Femur (tissue), 1 donor: ENCODE measurements at places on chromosomes 1 and 21.

GRCh38 chr1:20742671-20743070 is 10.2 kb upstream of the SH2D5 start:
- no peak for DNase-seq

DNA sequence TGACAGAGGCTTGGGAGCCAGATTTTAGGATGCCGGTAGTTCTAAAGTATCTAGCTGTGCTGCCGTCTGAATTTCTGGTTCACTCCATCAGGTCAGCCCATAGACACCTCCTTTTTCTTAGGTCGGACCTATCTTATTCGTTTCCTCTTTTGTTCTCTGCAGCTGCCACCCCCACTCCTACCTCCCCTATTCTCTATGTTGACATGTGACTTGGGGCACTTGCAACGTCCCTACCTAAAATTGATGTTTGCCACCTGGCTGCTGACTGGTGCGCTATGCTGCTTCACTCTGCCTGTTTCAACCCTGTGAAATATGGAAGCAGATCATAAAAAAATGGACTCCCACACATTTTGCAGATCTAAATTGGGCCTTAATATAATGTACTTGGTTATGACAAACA is 55.3 kb downstream of the PBX1 start:
- DNase-seq: no peak

DNA sequence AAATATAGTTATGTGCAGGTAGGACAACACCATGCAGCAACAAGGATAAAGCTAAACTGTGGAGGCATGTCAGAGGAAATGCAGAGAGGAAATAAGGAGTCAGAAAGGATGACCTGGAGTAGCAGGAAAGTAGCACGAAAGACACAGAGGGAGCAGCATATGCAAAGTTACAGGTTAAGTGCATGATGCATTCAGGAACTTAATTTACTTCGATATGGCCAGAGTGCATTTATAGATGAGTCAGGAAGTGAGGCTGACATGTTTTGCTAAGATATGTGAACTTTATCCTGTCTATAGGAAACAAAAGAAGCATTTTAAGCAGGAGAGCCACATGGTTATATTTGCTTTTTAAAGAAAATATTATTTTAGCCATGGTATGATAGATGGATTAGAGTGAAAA is 15.4 kb upstream of the MUTYH start:
- DNase-seq: no peak

GRCh38 chr1:27144049-27144748 is 10.7 kb downstream of the SLC9A1 start:
- DNase-seq: no peak

GRCh38 chr1:156103521-156103947 is 11.0 kb upstream of the LMNA start:
- DNase-seq: peak; percentile 87

GRCh38 chr1:217525773-217526490 is 105.0 kb downstream of the GPATCH2 start:
- no peak for DNase-seq

DNA sequence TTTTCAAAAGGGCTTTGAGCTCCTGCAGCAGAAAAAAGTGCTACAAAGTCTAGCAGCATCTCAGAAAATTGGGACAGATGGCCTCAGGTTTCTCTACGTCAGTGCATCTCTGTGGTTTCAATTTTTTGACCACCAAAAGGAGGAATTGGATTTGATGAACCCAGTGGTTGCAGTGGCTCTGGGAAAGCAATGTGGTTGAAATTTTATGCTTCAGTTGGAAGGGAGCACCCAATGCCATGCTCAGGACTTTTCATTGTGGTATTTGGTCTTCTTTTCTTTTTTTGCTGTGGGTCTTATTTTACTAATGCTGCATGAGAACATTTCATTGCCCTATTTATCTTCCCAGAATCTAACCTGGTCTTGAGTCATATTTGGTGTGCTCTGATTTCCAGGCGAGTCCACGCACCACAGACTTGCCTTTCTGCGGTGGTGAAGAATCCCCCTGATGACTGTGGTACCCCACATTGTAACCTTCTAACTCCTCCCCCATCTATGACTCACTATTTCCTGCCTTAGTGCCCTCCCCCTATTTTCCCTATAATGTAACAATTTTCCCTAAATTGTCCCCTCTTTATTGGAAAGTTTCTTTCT is 56.7 kb downstream of the S1PR1 start:
- DNase-seq: peak; percentile 48

- no peak for DNase-seq
Observed at GRCh38 chr1:109368464-109368863, 29.3 kb downstream of the SORT1 start.

DNA sequence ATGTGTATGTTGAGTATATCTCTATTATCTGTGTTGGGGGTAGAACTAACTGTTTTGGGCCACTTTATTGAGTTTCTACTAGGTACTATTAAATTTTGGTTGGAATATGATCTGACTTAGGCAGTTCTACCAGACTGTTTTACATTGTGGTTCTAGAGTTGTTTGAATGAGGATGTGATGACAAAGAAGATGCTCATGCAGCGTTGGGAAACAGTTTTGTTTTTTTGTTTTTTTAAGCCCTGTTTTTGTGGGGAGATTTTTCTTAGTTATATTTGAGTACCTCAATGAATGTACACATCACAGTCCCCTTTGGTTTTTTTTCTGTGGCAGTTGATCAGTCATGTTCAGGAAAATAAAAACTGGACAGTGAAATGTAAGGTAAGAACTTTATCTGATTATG is 40.1 kb downstream of the TMED5 start:
- no peak for DNase-seq

DNA sequence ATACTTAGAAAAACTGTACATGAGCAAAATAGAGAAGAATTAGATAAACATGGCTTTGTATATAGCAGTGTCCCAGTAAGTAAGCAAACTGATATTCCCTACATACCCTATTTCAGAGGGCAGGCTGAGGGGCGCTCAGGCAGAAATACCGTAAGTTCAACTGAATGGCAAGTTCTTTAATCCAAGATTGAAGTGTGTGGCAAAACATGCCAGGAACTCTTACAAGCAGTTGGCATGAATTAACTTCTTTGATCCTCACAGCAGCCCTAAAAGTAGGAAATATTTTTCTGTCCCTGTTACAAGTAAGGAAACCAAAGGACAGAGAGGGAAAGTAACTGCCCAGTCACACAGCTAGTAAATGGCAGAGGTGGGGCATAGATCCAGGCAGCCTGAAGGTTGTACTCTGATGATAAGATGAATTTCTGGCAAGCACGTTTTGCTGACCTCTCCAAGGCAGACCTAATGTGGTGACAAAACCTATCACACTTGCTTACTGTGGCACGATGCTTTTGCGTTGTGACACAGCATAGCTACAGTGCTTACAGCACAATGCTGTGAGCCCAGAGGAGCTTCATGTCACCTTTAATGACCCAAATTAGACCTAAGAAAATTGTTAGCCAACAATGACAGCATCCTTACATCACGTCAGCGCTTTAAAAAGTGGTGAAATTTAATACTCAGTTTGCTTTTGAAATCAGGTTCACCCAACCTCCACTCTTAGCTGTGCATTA is 35.0 kb upstream of the THEM4 start:
- no peak for DNase-seq

DNA sequence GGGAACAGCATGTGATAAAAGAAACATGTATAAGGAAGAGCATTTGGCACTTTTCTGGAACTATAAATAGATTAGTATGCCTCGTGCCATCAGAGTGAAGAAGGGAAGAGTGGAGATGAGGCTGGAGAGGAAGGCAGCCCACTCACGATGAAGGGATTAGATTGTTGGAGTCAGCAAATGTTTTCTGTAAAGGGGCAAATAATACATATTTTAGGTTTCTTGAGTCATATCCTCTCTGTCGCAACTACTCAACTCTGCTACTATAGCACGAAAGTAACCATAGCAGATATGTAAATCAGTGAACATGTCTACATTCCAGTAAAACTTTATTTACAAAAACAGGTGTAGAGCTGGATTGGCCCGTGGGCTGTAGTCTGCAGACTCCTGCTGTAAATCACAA is 147.8 kb downstream of the TENT5C start:
- DNase-seq: no peak

DNA sequence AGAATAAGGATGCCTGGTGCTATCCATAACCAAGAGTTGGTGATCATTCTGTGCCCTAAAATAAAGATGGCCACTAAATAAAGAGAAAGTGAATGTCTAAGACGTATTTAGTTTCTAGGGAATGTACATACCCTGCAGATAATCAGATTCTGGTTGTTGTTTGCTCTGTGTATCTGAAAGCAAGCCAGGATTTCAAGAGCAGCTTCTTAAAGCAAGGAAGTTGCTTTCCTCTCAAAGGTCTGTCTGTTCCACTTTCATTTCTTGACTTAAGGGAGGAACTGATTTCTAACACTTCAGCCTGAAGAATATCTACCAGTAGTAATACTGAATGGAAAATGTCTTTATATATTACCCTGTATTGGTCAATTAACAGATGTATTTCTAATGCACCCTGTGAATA is 88.8 kb downstream of the KIF1B start:
- DNase-seq: no peak

DNA sequence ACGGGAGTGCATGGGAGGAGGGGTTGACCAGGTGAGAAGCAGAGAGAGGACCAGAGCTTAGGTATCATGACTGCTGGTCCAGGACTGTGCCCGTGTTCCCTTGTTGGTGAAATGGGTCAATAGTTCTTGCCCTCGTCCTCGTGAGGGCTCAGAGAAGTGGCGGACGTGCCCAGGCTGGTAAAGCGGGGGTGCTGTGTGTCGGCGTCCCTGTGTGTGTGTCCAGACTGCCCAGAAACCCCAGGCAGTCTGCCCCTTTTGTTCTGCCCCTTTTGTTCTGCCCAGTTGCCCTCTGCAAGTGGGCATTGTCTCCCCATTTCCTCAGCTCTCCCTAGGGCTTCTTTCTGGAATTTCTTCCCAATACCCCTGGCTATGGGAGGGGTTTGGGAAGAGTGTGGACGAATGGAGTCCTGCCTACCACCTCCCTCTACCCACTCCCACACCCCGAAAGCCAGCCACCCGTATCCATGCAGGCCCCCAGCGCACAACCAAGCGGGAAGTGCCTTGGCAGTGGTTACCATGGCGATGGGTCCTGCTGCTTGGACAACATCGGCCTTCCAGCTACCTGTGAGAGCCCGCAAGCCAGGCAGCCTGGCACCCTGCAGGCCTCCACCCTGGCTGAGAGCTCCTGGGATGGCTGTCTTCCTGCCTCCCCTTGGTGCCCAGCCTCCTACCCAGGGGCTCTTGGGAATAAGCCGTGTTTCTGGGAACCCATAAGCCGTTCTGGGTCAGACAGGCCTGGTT is 34.7 kb downstream of the ACOT11 start:
- DNase-seq: peak; percentile 47

DNA sequence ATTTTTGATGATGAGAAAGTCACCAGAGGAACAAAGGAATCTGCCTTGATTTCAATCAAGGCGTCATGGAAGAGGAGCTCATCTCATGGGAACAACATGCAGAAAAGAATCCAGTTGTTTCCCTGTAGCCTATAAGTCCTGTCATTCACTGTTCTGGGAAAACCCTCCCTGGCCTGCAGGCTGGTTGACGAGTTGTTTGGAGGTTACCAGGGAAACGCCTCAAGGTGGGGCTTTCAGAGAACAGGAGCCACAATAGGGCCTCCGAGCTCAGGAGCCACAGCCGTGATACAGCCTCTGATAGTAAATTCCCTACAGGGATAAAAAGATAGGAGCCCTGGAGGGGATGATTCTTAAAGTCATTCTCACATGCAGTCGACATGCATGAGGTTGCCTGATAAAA is 135.2 kb downstream of the PSMG1 start:
- DNase-seq: peak; percentile 52

- no peak for DNase-seq
Observed at GRCh38 chr1:87392248-87393192, 63.8 kb downstream of the LMO4 start.

GRCh38 chr1:151990856-151991198 is 2.8 kb downstream of the S100A10 start:
- DNase-seq: peak; percentile 77

GRCh38 chr1:211326528-211327345 is at the start of gene TRAF5:
TRAF5 (plus strand) TSS chr1:211326833; CDS start chr1:211353240, 26,407 bp downstream.
- DNase-seq: peak; percentile 79

DNA sequence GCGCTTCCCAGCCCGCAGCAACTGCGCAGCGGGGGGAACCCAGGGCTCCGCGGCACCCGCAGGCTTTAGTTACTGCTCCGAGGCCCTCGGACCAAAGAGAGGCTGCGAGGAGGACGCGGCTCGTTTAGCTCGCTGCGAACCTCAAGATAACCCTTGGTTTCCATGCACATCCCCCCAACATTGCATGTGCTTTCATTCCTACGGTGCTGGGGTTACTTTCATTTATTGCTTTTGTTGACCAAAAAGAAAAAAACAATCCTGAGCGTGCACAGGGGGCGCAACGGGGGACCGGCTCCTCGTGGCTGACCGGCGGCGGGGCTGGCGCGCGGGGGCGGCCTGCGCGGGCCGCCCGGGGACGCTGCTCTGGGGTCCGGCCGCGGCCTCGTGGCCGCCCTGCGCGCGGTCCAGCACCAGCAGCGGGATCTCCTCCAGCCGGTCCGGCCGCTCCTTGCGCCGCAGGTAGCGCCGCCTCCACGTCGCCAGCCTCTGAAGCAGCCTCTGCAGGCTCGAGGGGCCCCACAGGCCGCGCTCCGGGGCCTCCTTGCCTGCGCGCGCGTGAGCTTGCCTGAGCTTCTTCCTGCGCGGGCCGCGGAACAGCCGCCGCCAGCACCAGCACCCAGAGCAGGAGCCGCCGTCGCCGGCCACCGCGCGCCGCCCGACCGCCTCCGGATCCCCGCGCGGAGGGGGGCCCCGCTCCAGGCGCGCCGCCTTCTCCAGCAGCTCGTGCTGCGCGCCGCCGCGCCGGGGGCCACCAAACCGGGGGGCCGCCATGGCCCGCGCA is 77.4 kb downstream of the DESI2 start:
- peak; percentile 62 for DNase-seq

GRCh38 chr1:193143285-193143684 is 21.5 kb downstream of the CDC73 start:
- DNase-seq: no peak

GRCh38 chr1:64966158-64966971 is at the start of gene JAK1:
JAK1 (minus strand) TSS chr1:64966549; CDS start chr1:64886264, 80,285 bp downstream.
- peak; percentile 94 for DNase-seq

- no peak for DNase-seq
Observed at GRCh38 chr1:72322910-72323309, 40.6 kb upstream of the NEGR1 start.

DNA sequence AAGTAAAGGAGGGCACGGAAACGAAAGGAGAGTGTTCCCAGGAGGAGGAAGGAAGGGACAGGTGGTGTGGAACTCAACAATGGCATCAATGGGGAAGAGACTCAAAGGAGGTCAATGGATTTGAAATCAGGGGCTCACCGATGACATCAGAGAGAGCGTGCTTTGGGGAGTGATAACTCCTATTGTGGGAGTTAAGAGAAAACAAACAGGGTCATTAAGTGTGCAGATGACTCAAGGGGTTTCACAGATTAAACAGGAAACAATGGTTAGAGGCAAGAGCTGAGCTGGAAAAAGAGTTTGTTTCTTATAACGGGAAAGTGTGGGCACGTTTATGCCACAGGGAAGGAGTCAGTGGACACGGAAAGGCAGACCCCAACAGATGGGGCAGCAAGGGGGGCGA is 629.1 kb downstream of the SMYD3 start:
- no peak for DNase-seq

- no peak for DNase-seq
Observed at GRCh38 chr21:26534517-26534916, 38.6 kb downstream of the CYYR1 start.
